NCI-H524 treated with DMSO at 0.1 percent for 48 hours (cell line): ENCODE measurements at places on chromosomes 16 and 17.

DNA sequence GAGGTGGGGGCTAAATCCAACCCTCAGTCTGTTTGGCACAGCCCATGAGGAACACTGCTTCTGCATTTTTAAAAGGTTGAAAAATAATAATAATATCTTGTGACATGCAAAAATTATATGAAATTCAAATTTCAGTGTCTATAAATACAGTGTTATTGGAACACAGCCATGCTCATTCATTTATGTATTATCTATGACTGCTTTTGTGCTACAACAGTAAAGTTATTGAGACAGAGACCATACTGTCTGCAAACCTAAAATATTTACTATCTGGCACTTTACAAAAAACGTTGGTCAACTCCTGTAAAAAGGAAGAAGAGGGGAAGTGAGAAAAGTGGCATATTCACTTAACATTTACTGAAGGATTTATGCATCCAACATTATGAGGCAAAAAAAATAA, 3.1 kb downstream of the ABCA5 start:
- DNase-seq, result no peak

DNA sequence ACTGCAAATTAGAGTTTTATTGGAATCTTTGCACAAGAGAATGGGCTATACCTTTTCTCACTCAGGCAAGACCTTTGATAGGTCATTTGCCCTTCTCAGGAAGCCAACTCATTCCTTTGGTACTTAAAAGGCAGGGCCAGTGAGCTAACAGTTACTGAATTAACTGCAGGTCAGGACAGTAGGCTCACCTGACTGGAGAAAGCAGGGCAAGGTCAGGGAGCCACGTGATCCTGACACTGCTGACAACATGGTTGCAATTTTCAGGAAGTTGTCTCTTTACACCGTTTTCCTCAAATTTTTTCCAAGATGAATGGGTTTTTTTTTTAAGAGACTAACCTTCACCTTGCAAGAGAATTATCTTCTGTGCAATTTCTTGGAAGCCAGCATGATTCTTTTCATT, 21.1 kb downstream of the CPSF4L start:
- no peak for DNase-seq

- no peak for DNase-seq
Measured at GRCh38 chr17:75720656-75721462, at the start of gene ITGB4. Gene ITGB4 (plus strand): TSS chr17:75721459. CDS start chr17:75724704, 3,245 bp downstream.

DNA sequence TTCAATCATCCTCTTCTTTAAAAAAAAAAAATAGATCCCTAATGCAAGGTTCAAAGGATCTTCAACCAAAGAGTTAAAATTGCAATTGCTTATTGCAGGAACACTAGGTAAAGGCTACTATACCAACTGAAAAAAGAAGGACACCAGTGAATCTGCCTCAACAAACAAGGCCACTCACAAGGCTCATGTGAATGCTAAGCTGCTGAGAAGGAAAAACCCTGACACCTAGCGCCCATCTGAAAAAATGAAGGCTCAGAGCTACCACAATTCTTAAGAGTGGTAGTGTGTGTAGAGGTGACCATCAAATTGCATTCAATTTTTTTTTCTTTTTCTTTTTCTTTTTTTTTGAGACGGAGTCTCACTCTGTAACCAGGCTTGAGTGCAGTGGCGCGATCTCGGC, 201.6 kb upstream of the C17orf78 start:
- no peak for DNase-seq

GRCh38 chr17:69828087-69828486, 246.9 kb upstream of the KCNJ16 start:
- no peak for DNase-seq

GRCh38 chr16:56551796-56552738, 12.8 kb upstream of the MT4 start:
- no peak for DNase-seq

DNA sequence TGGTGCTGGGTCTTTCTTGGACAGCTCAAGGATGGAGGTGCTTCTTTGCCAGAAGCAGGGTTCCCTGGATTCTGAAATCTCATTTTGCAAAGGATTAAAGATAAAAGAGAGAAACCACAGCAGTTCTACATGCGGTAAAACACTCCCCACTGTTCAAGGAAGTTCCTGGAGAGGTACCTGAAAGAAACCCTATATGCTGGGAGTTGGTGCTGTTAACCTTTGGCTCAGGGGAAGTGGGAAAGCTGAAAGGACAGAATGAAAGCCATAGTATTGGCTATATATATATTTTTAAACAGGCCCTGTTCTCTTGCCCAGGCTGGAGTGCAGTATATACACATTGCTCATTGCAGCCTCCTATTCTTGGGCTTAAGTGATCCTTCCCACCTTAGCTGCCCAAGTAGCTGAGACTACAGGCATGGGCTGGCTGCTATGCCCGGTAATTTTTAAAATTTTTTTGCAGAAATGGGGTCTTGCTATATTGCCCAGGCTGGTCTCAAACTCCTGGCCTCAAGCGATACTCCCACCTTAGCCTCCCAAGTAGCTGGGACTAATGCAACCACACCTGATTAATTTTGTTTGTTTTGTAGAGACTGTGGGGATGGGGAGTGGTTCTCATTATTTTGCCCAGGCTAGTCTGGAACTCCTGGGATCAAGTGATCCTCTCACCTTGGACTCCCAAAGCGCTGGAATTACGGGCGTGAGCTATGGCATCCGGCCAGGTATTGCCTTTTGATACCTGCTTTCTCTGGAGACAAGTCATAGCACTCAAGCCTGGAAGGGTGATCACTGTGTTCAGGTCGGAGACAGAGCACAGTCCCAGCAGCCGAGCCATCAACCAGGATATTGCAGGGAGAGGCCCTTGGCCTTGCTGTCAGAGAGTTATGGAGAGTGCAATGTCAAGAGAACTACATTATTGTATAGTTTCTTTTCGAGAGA, 55.2 kb downstream of the MSI2 start:
- no peak for DNase-seq
